ENCODE measurements at places on chromosomes 3 and 15. TPM values are rescaled to one million over a fixed set of nuclear protein-coding genes. Genes with fewer than 3 reads are reported as not detected.

DNA sequence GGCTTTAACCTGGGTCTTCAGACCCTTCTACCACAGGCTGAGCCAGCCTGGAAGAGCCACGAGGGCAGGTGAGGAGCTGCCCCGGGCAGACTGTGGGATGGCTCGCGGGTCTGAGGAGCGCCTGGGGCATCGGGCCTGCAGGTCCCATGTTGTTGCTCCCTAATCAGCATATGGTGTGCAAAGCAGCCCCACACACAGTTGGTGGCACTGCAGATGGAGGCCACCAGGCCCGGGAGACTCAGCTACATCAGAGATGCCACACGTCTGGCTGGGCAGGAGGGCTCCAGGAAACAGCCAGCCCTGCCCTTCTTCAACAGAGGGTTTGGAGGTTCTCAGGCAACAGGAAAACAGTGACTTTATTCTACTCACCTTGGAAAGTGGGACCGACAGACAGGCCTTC is 63.9 kb downstream of the XXYLT1 start:
- no peak for ATAC-seq

Gene SERP1
- total RNA-seq = 84.4 TPM

DNA sequence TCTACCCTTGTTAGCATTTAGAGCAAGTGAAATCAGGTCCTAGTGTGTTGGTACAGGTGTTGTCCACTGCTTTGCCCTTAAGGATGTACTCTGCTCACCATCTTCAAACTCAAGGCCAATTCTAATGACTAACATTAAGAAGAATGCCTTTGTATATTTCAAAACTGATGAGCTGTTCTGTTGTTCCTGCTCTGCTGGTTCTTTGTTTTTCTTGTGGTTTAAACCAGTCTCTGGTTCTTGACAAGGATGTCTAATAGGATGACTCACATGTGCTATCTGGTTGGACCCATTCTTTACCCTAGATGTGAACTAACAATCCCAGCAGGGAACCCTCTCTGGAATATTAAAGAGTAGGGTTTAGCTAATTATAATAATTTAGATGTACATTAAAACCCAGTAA is 17.3 kb downstream of the ABHD5 start:
- ATAC-seq = no peak

Gene CNOT10
- total RNA-seq = 18.7 TPM

Gene ST3GAL6
- total RNA-seq = 0.89 TPM

- no peak for ATAC-seq
Measured at GRCh38 chr3:180496995-180497394, 105.0 kb upstream of the TTC14 start.

- no peak for ATAC-seq
Measured at GRCh38 chr3:183892610-183893214, 8.0 kb upstream of the PARL start.

GRCh38 chr3:158780766-158781165 is 21.1 kb upstream of the MFSD1 start:
- ATAC-seq = no peak

DNA sequence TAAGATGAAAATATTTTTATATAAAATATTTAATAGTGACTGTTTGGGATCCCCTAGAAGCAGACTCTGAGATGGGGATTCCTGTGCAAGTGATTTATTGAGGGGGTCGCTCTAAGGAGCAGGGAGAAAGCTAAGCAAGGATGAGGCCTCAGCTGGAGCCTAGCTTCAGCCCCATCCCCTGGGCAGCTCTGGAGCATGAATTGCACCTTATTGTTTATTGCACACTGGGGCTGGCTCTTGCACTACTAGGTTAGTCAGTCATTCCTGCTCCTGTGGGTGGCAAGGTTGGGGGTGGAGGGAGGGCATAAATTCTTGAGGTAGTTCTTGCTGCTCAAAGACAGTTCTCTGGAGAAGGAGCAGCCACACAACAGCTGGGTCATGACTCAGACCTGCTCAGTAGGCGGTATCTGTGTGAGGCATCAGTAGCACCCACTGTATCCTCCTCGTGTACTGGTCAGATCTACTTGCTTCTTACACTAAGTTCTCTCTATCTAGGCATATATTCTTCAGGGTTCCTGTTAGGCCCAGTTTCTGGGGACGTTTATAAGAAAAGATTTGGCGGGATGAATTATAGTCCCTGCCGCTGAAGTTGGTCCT is 27.2 kb upstream of the TNFSF10 start:
- peak; percentile 32 for ATAC-seq

Gene PLCH1
- 11.3 TPM for total RNA-seq

Gene FBXO40
- 0.23 TPM for total RNA-seq

Gene TMA7
- total RNA-seq = 524 TPM

- no peak for ATAC-seq
Measured at GRCh38 chr15:90421527-90421926, 33.5 kb downstream of the IQGAP1 start.

All from motor neuron (in vitro differentiated cells).